A375 (cell line): ENCODE measurements at places on chromosomes 16 and 17. TPM values are rescaled to one million over a fixed set of nuclear protein-coding genes. Genes with fewer than 3 reads are reported as not detected.

PPP1R1B gene
- 1.4 TPM in 2 replicates for total RNA-seq

ADAP2 gene
- 0.80 TPM in 1 of 2 replicates, not detected in the other for total RNA-seq

LPO gene
- not detected in 2 replicates for total RNA-seq

HIC1 gene
- 0.05 and 0.60 TPM in 2 replicates for total RNA-seq

DRC3 gene
- 2.0 and 2.9 TPM in 2 replicates for total RNA-seq

MRPS7 gene
- total RNA-seq: 62.5 and 77.0 TPM in 2 replicates

KRT40 gene
- not detected in 2 replicates for total RNA-seq

KRTAP1-1 gene
- not detected in 2 replicates for total RNA-seq

ABHD15 gene
- 5.8 and 6.2 TPM in 2 replicates for total RNA-seq

MFAP4 gene
- not detected in 2 replicates for total RNA-seq

SKAP1 gene
- total RNA-seq: 1.1 TPM in 1 of 2 replicates, not detected in the other

LAT gene
- 0.83 and 1.2 TPM in 2 replicates for total RNA-seq

ZG16 gene
- not detected in 2 replicates for total RNA-seq

SALL1 gene
- total RNA-seq: 9.5 and 12.4 TPM in 2 replicates

SOX8 gene
- 0.87 and 1.3 TPM in 2 replicates for total RNA-seq

TXNDC17 gene
- 171 and 208 TPM in 2 replicates for total RNA-seq

BMERB1 gene
- 32.4 and 36.3 TPM in 2 replicates for total RNA-seq

TP53TG3F gene
- total RNA-seq: not detected in 2 replicates

P2RX1 gene
- 0.34 TPM in 1 of 2 replicates, not detected in the other for total RNA-seq

KCNJ18 gene
- 0.08 TPM in 1 of 2 replicates, not detected in the other for total RNA-seq

ABCA10 gene
- 12.7 and 15.4 TPM in 2 replicates for total RNA-seq

FAHD1 gene
- total RNA-seq: 30.1 and 30.2 TPM in 2 replicates

C16orf89 gene
- total RNA-seq: not detected in 2 replicates

HCFC1R1 gene
- total RNA-seq: 126 and 144 TPM in 2 replicates

WFDC1 gene
- not detected in 2 replicates for total RNA-seq

ITGAD gene
- 0.19 TPM in 1 of 2 replicates, not detected in the other for total RNA-seq

PDE6G gene
- total RNA-seq: 0.64 TPM in 1 of 2 replicates, not detected in the other

CLDN7 gene
- 0.49 and 0.50 TPM in 2 replicates for total RNA-seq

RHBDL1 gene
- 6.5 and 6.8 TPM in 2 replicates for total RNA-seq

TEKT5 gene
- total RNA-seq: not detected in 2 replicates
